T47D (cell line): ENCODE measurements at places on chromosomes 3 and 15.
A peak's percentile ranks its signal among the peaks of the same experiment; 100 is the strongest.

GRCh38 chr3:174857301-174857700 is 1.8 kb upstream of the NAALADL2 start:
- DNase-seq: peak; percentile 29

GRCh38 chr3:9064850-9065249 is 101.6 kb upstream of the RAD18 start:
- no peak for DNase-seq

GRCh38 chr3:171791692-171792076 is 18.6 kb downstream of the PLD1 start:
- no peak for DNase-seq

- no peak for DNase-seq
Observed at GRCh38 chr3:69748503-69748902, 9.2 kb downstream of the MITF start.

DNA sequence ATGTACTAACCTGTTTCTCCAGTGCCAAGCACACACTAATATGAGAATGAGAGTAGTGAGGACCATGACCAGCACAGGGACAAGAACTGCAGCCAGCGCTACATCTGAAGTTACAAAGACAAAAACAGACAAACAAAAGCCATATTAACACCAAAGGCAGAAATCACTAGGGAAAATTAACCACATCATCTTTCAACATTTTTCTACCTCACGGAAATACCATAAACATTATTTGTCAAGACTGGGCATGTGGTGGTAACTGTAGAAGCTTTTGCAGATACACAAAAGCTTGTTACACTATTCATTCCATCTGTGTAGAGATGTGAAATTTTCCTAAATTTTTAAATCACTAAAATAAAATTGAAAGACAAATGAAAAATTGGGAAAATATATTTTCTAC is 44.9 kb downstream of the ST3GAL6 start:
- no peak for DNase-seq

DNA sequence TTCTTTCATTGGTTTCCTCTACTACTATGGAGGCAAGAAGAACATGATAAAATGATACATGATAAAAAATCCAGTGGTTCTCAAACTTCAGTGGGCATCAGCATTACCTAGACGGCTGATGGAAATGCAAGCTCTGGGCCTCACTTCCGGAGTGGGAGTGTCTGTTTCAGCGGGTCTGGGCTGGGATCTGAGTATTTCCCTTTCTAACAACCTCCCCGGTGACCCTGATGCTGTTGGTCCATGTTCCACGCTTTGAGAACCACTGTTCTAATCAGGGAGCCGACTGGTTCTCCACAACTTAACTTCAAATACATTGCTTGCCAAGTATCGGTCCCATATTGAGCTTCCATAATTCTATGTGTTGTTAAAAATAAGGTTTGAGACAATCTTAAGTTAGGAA is 712.3 kb upstream of the LMCD1 start:
- DNase-seq: no peak

GRCh38 chr15:87477026-87477425 is 779.5 kb downstream of the NTRK3 start:
- DNase-seq: no peak

DNA sequence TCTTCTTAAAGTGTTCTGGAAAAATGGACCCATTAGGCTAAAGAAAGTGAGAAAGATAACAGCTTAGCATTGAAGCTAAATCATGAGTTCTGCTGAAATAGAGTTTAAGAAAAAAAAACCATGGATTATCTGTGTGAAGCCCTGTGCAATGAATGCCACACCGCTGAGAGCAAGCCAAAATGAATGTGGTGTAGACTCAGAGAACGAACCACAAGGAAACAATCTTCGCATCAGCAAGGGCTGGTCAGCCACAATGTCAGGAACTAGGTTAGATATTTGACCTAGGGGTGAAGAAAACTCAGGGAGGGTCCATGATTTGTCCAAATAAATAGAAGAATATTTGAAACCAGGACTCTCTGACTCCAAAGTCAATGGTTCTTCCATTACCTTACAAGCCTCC is 91.4 kb upstream of the MEX3B start:
- no peak for DNase-seq

DNA sequence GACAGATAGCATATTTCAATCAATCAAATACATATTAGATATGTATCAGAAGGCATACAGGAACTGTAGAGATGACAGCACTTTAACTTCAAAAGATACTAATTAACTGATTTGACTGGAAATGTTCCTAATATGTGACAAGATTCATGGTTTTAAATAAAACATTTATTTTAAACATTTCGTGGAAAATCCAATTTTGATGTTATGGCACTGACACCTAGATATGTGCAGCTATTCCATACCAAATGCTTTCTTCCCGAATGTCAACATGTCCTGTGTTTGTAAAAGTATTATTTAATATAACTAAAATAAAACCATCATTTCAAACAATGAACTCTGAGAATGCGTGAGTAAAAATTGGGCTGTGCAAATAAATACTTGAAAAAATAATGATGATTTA is 1209.3 kb downstream of the NSUN3 start:
- no peak for DNase-seq

GRCh38 chr15:47293466-47294162 is 423.7 kb upstream of the SEMA6D start:
- DNase-seq: no peak
